AG10803 (cell line): ENCODE measurements at places on chromosomes 7 and 10.

GRCh38 chr10:98956576-98957260 lies 278.9 kb downstream of the HPSE2 start:
- DNase-seq = peak; percentile 13

DNA sequence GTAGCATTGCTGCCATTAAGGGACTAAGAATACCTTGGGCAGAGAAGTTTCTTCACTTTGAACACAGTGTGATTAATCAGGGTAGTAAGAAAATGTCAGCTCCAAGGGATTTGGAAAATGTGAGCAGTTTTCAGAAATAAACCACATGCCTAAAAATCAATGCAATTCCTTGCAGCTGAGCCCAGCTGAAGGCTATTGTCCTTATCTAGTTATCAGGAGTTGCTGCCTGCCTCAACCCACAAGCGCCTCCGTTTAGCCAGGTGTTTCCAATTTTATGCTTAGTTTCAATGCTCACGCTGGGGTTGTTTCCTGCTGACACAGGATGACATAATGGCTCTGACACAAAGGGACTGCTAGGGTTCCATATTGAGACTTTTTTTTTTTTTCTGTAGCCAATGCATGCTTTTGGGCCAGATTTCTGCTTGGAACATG lies 132.3 kb upstream of the ANK3 start:
- peak; percentile 77 for DNase-seq

DNA sequence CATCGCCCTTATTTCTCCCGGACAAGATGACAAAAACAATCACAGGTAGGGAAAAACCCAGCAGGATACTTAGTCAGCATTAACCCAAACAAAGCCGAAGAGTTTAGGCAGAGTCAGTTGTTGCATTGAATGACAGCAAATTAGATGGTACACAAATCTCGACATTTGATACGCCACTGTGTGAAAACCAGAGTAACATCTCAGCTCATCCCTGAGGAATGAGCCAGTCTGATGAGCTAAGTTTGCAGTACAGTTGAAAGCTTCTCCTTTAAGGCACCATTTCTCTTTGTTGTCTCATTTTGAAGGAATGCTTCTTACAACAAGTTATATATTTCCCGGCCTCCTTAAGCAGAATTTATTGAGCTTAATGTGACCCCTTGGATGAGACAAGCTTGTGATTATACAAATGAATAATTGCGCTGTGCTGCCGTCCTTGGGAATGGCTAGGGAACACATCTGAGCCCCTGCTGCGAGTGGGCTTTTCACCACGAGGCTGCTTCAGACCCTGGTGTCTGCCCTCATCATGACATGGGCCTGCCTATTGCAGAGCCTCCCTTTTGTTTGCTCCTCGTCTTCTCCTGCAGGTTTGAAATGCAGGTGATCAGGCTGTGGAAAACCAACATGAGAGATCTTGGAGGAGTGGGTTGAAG lies 137.3 kb downstream of the CELF2 start:
- no peak for DNase-seq

DNA sequence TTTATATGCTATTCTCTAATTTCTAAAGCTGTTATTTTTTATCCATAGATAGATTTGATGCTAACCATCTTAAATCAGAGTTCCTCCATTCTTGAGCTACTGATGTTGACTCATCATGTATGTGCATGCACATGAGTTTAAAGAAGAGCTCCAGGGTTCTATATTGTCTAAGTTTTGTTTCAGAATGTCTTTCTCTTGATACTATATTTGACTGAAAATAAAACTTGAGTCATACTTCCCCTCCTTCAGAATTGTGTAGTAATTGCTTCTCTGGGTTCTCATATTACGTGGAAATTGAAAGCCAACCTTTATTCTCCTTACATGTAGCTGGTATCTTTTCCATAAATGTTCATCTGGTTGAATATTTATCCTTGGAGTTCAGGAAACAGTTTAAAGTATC lies 89.4 kb downstream of the LRRTM3 start:
- no peak for DNase-seq

GRCh38 chr7:76260171-76260703 lies 42.2 kb upstream of the HSPB1 start:
- DNase-seq = no peak

GRCh38 chr10:73799899-73800559 lies 11.4 kb downstream of the NDST2 start:
- DNase-seq = no peak

- no peak for DNase-seq
Measured at GRCh38 chr7:120280743-120281142, 7.8 kb downstream of the KCND2 start.

DNA sequence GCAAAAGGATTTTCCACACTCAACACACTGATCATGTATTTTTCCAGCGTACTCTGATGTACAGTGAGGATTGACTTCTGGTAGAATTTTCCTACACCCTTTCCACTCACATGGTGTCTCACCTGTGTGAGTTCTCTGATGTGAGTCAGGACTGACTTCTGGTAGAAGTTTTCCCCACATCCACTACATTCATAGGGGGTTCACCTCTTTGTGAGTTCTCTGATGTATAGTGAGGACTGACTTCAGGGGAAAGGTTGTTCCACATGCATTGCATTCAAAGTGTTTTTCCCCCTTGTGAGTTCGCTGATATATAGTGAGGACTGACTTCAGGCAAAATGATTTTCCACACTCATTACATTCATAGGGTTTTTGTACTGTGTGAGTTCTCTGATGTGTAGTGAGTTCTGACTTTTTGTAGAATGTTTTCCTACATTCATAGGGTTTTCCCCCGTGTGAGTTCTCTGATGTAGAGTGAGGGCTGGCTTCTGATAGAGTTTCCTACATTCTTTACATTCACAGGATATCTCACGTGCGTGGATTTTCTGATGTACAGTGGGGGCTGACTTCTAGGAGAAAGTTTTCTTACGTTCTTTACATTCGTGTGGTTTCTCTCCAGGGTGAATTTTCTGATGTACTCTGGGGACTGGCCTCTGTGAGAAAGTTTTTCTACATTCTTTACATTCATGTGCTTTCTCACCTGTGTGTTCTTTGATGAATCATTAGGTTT lies 146.5 kb downstream of the GLRX3 start:
- no peak for DNase-seq

DNA sequence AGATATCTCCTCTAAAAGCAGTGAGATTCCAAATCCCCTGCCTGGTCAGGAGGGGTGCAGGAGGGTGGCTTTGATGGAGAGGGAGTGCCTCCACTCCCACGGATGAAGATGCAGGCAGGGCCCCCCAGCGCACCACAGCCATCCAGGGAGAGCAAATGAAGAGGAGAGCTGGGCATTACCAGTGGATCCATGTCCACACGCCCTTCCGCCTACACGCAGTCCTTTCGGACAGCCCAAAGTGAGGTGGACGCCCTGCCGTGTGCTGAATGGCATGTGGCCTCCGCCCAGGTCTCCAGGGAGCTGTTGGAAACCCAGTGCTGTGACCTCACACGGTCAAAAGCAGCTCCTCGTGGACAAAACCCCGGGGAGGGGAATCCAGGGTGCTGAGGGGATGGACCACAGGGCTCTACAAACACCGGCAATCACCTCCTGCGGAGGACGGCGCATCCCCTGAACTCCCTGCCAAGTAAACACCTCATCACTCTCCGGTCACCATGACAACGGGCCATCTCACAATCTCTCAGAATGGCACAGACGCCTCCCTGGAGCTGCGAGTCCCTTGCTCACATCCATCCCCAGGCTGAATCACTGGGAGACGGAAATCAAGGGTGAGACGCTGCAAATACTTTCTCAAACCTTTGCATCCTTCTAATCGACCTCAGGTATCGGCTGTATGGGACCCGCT lies 35.0 kb upstream of the DNAAF5 start:
- no peak for DNase-seq

GRCh38 chr10:21953585-21954057 lies 49.9 kb downstream of the DNAJC1 start:
- DNase-seq = peak; percentile 58

DNA sequence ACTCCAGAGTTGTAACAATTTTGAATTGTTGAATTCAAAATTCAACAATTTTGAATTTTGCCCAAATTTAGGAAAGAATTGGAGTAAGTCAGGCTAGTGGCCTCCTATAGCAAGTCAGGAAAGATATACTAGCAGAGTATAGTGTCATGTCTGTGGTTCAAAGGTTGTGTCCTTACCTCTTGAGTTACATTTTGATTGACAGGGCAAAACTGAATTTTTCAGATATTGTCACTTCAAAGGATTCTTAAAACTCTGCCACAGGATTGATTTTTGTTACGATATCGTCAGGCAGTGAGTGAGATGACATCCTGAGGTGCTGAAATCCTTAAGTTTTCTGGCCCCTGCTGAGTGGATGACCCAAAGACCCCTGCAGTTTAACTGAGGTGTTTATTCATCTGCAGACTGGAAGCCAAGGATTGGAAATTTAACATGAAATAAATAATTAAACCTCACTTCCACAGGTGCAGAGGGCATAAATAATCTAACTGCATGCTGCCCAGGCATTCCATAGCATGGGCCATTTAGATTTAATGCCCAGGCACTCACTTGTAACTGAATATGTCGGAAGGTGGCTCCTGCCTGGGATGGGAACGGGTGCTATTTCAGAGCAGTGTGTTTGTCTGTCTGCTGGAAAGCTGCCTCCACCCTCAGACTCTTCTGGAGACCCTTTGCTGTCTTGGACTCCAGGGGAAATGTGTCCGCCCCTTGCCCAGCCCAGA lies 50.8 kb downstream of the RBM20 start:
- no peak for DNase-seq

DNA sequence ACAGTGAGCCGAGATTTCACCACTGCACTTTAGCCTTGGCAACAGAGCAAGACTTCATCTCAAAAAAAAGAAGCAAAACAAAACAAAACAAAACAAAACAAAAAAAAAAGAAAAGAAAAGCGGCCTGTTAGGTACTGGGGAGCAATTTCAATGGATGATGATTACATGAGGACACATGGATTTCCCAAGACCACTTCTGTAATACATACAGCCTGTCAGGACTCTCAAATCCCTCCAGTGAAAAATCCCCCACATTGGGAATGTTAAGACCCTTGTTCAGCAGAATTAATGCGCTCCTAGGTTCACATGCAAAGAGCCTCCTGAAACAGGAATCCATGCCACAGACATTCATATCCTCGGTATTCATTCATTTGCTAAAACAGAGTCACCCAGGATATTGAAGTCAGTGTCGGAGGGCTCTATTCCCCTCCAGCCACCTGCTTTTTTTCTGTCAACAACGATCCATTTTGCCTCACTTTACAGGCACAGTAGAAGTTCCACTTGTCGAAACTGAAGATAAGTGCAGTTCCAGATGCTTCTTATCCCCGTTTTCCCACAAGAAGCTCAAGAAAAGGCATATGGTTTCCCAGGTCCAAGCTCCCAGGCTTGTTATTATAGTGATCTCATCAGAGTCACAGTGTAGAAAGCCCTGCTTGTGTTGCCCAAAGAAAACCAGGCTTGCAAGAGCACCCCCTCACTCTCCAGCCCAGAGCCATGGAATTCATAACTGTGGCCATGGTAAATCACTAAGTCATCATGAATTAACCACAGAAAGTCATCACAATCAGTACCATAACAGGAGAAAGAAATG lies 20.2 kb downstream of the SLC16A12 start:
- peak; percentile 99 for DNase-seq

- no peak for DNase-seq
Measured at GRCh38 chr10:125093974-125094705, 66.2 kb downstream of the CTBP2 start.

GRCh38 chr7:42961170-42961569 lies 29.0 kb downstream of the MRPL32 start:
- DNase-seq = no peak

- no peak for DNase-seq
Measured at GRCh38 chr7:38244516-38244915, 28.9 kb downstream of the TARP start.

GRCh38 chr10:103276251-103276895 lies 565 bp upstream of the INA start:
- DNase-seq = no peak
